ENCODE measurements at places on chromosomes 11 and 22. TPM values are rescaled to one million over a fixed set of nuclear protein-coding genes. Genes with fewer than 3 reads are reported as not detected.

- peak; percentile 44 for DNase-seq
Measured at GRCh38 chr22:19495562-19496323, 16.0 kb downstream of the CDC45 start.

DNA sequence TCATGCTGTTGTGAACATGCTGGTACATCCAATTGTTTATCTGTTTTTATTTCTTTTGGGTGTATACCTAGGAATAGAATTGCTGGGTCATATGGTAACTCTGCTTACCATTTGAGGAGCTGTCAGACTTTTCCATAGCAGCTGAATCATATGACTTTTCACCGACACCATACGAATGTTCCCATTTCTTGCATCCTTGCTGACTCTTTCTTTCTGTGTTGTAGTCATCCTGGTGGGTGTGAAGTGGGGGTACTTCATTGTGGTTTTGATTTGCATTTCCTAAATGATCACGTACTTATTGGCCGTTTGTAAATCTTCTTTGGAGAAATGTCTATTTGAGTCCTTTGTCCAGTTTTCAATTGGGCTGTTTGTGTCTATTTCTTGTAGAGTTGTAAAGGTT, 26.5 kb downstream of the ATXN10 start:
- no peak for DNase-seq

DNA sequence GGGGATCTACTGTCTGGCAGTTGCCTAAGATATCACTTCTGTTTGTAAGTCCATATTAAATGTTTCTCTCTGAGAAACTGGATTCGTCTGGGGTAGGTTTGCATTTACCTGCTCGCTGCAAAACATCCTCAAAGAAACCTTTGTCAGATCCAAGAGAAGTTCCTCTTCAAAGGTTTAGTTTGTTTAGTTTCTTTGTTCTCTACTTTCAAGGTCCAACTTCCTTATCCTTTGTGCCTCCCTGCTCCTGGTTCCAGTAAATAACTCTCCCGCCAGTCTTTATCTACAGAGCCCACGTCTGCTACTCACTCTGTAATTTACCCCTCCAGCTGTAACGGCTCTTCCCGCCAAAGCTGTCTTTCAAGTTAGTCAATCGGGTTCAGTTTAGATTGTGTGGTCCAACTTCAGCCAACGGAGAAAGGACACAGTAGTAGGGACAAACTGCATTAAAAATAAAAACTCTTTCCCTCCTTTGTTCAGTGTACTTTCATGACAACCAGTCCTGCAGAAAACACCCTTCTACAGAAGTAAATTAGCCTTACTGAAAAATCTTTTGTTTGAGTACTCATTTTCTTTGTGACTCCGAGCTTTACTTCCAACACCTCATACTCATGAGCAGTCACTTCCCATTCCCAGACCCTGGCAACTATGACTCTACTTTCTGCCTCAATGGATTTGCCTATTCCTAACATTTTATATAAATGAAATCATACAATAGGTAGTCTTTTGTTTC, 41.0 kb downstream of the TMPRSS5 start:
- DNase-seq, result no peak

The MOV10L1 gene
- 10.8 TPM for total RNA-seq

The ART1 gene
- not detected for total RNA-seq

The NXF1 gene
- 28.3 TPM for total RNA-seq
